HCT116 (cell line): ENCODE measurements at places on chromosomes 16 and 17. TPM values are rescaled to one million over a fixed set of nuclear protein-coding genes. Genes with fewer than 3 reads are reported as not detected.

DNA sequence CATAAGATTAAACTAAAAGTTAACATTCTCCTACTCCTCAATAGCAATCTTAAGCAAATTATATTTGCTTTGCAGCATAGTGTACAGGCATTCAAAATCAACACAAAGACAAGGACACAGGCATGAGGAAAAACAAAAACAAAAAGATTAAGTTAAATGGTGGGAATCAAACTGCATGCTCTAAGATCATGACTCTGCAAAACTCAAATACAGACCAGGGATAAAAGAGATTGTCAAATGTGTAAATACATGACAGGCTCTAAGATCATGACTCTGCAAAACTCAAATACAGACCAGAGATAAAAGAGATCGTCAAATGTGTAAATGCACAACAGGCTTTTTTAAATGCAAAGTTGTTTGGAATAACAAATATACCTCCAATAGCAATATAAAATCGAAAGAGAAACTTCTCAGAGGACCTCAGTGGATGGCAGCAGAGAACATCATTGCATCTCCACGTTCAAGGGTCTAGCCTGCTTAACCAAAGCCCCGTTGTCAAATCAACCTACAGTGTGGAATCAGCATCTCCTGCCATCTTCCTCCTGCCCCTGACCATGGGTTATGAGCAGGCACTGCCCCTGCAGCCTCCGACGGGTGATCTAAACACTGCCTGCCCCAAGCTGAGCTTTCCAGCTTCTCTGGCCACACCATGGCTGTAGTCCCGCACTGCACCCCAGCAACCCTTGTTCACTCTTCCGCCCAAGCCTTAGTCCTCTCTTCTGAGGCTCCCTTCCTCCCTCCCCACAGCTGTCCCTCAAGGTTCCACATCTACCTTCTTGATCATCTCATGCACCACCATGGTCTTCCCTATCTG is 446.1 kb downstream of the SOX9 start:
- H3K27ac ChIP-seq = no peak overlapping the region
- no peaks in the 10 kb centered on the region for H3K27me3 ChIP-seq
- peaks cover 26% of the 10 kb centered on the region; the same call in 1 of the 2 replicates for H3K4me1 ChIP-seq
- H3K36me3 ChIP-seq = no peaks in the 10 kb centered on the region
- no peak overlapping the region for H3K4me3 ChIP-seq
- DNase-seq = no peak

PHF12 gene
- total RNA-seq = 35.7 TPM

- no peak overlapping the region for H3K27ac ChIP-seq
- no peaks in the 10 kb centered on the region for H3K36me3 ChIP-seq
- no peak for DNase-seq
These were observed 87.0 kb downstream of the CBLN1 start for GRCh38 chr16:49194537-49195236.

DNA sequence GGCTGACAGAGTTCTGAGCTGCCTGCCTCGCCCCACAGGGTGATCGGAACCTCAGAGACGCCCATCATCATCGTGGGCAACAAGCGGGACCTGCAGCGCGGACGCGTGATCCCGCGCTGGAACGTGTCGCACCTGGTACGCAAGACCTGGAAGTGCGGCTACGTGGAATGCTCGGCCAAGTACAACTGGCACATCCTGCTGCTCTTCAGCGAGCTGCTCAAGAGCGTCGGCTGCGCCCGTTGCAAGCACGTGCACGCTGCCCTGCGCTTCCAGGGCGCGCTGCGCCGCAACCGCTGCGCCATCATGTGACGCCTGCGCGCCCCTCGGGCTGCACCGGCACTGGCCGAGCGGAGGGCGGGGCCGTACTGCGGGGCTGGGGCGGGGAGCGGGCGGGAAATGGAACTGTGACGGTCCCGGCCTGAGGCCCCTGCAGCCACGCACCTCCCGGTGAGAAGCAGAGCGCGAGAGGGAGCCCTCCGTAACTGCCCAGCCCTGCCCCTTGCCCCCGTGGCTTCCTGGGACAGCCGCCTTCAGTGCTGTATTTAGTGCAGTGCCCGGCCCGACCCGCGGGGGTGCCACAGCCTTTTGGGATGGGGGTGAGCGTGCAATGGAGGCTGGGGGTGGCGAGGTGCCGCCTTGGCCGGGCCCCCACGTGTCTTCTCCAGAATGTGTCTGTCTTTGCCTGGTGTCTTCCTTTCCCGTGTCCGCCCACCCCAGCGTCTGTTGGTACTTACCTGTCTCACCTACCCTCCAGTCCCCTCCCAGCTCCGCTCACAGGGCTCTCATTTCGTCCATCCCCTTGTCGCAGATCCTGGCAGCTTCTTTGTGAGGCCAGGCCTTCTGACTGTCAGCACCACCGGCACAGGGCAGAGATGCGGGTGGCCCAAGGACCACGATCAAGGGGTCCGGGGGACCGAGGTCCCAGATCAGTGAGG is 9.8 kb downstream of the RASL10B start:
- no peak for DNase-seq
- no peak overlapping the region for H3K4me3 ChIP-seq
- no peaks in the 10 kb centered on the region for H3K4me1 ChIP-seq
- no peaks in the 10 kb centered on the region for H3K36me3 ChIP-seq
- no peaks in the 10 kb centered on the region for H3K27me3 ChIP-seq
- H3K27ac ChIP-seq = no peak overlapping the region

- H3K4me1 ChIP-seq = no peaks in the 10 kb centered on the region
- no peak overlapping the region for H3K27ac ChIP-seq
- peaks cover 10% of the 10 kb centered on the region; the same call in 1 of the 2 replicates for H3K27me3 ChIP-seq
- no peaks in the 10 kb centered on the region for H3K36me3 ChIP-seq
- no peak overlapping the region for H3K4me3 ChIP-seq
These were observed 237.7 kb downstream of the KATNIP start for GRCh38 chr16:27787665-27788064.

GRCh38 chr16:90078579-90078895 is 1.4 kb upstream of the PRDM7 start:
- H3K4me3 ChIP-seq = no peak overlapping the region
- H3K27me3 ChIP-seq = no peaks in the 10 kb centered on the region
- H3K36me3 ChIP-seq = no peaks in the 10 kb centered on the region
- H3K27ac ChIP-seq = no peak overlapping the region
- DNase-seq = no peak
- peaks cover 9% of the 10 kb centered on the region for H3K4me1 ChIP-seq

TMEM132E gene
- not detected for total RNA-seq

DNAH9 gene
- total RNA-seq = not detected

GRCh38 chr16:10859658-10860057 is 17.3 kb upstream of the CIITA start:
- no peaks in the 10 kb centered on the region for H3K4me1 ChIP-seq
- H3K27ac ChIP-seq = no peak overlapping the region
- no peak overlapping the region for H3K4me3 ChIP-seq
- no peaks in the 10 kb centered on the region for H3K36me3 ChIP-seq
- no peak for DNase-seq

TBX21 gene
- 0.20 TPM for total RNA-seq

DNA sequence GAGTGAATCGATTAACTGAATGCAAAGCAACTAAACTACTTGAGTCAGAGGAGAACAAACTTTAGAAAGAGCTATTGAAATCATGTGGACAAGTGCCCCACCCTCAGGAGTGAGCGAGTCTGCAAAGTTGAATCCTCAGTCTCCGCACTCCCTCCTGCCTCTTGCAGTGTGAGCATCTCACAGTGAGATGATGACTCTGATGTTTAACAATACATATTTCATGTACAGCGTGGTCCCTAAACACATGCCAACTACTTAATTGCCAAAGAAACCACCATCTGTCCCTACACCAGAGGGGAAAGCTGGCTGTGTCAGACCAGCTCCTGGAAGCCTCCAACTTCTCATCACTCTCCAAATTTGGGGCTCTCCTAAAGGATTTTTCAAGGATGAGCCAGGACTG is 31.2 kb downstream of the PIMREG start:
- no peaks in the 10 kb centered on the region for H3K27me3 ChIP-seq
- H3K4me3 ChIP-seq = no peak overlapping the region
- H3K36me3 ChIP-seq = no peaks in the 10 kb centered on the region
- peaks cover 18% of the 10 kb centered on the region for H3K4me1 ChIP-seq
- no peak overlapping the region for H3K27ac ChIP-seq

DNA sequence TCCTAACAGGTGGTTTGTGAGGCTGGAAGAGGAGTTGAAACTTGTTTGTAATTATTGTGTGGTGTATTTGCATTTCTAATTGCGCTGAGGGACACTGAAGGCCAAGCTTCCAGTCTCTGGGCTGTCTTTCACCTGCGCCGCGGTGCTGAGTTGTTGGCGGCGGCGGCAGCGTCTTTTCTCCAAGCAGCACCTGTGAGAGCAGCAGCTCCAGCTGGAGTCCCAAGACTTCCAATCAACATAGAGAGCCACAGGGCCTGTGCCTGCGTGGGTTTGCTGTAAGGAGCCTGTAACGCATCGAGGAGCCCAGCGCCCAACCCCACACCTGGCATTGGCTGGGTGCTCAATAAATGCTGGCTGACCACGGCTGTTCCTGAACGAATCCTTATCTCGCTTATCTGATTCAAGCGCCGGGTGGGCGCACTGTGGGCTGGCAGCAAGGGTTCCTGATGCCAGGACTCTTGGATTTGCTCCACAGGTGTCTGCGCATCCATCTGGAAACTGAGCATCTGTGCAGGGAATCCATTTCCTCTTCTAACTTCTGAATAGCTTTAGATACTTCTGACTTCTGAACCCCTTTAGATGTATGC is 138.1 kb downstream of the ASIC2 start:
- H3K4me1 ChIP-seq = no peaks in the 10 kb centered on the region
- no peak overlapping the region for H3K27ac ChIP-seq
- no peaks in the 10 kb centered on the region for H3K36me3 ChIP-seq
- no peak overlapping the region for H3K4me3 ChIP-seq
- H3K27me3 ChIP-seq = 0 out of 2 replicates have a peak, but pooled peaks cover 14% of the 10 kb centered on the region
